ENCODE measurements at places on chromosomes 4 and X. TPM values are rescaled to one million over a fixed set of nuclear protein-coding genes. Genes with fewer than 3 reads are reported as not detected.

GRCh38 chr4:174192943-174193342, 90.5 kb downstream of the FBXO8 start:
- H3K27ac ChIP-seq: no peak overlapping the region
- H3K4me3 ChIP-seq: no peak overlapping the region
- H3K4me1 ChIP-seq: no peaks in the 10 kb centered on the region

- H3K4me3 ChIP-seq: no peak overlapping the region
- H3K27ac ChIP-seq: no peak overlapping the region
- no peaks in the 10 kb centered on the region for H3K27me3 ChIP-seq
- DNase-seq: no peak
- no peaks in the 10 kb centered on the region for H3K36me3 ChIP-seq
- H3K4me1 ChIP-seq: no peaks in the 10 kb centered on the region
Observed at GRCh38 chr4:110058677-110059076, 139.7 kb downstream of the ELOVL6 start.

DCX gene
- total RNA-seq: not detected

- H3K27me3 ChIP-seq: no peaks in the 10 kb centered on the region
- no peak overlapping the region for H3K27ac ChIP-seq
- H3K4me3 ChIP-seq: no peak overlapping the region
- no peak for DNase-seq
Observed at GRCh38 chrX:8760021-8760420, 28.1 kb upstream of the ANOS1 start.
